Transverse colon (tissue), 4 donors: ENCODE measurements at places on chromosomes 6 and 20. TPM values are rescaled to one million over a fixed set of nuclear protein-coding genes. Genes with fewer than 3 reads are reported as not detected.

GSS gene
- total RNA-seq = 129 TPM

LAMA2 gene
- 12.3 TPM for total RNA-seq

EYS gene
- not detected for total RNA-seq

LINC00237 gene
- not detected for total RNA-seq

MTCH1 gene
- 123 TPM for total RNA-seq

CYP21A2 gene
- not detected for total RNA-seq

SMLR1 gene
- total RNA-seq = not detected

TRIM31 gene
- 96.0 TPM for total RNA-seq

DNA sequence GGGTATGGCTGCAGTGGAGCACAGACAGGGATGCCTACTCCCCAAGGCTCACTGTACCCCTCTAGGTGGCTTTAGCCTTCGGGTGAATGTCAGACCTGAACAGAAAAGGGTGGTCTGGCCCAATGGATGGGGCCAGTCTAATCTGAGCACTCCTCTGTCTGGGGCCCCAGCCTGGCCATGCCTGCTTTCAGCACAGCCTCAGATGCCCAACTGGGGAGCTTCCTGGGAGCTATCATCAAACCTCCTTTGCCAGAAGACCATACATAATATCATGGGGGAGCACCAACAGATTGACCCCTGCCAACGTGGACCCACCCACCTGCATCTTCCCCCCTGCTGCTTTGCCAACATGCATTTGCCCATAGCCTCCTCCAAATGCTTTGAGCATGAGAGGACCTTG is 454.1 kb upstream of the KHDRBS2 start:
- DNase-seq = no peak

- DNase-seq = no peak
Measured at GRCh38 chr20:24658920-24659660, 189.7 kb downstream of the SYNDIG1 start.

DNA sequence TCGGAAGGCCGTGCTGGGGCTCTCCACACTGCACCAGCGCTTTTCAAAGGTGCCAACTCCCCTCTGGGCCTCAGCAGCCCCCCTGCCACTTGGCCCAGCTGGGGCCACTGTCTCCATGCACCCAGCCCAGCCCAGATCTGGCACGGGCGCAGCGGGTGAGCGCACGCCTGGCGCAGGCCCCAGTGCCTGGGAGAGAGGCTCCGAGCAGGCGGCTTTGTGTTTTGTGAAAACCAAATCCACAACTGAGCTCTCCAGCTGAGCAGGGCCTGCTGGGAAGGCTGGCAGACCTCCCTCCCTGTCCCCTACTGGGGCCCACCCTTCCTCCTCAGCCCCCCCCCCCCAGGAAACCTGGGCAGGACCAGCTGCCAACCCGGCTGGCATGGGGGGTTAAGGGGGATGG is 17.0 kb downstream of the MDGA1 start:
- no peak for DNase-seq

DNA sequence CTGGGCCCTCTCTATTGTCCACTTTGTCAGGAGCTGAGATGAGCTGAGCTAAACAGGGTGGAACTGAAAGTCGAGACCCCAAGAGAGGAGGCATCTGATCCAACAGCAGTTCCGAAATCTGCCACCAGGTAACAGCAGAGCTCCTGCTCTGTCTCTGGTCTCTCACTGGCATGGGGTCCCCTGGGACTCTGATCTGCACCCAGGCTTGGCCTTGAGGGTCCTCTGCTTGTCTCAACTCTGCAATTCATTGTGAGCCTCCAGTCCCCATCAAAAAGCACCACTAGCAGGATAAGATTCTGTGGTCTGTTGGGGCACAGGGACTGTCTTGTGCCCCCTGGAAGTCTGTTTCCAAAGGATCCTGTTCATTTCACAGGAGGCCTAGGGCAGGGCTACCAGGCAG is 62.5 kb upstream of the TOP1 start:
- DNase-seq = no peak

- no peak for DNase-seq
Measured at GRCh38 chr6:37576336-37576737, 76.6 kb upstream of the CCDC167 start.

DNA sequence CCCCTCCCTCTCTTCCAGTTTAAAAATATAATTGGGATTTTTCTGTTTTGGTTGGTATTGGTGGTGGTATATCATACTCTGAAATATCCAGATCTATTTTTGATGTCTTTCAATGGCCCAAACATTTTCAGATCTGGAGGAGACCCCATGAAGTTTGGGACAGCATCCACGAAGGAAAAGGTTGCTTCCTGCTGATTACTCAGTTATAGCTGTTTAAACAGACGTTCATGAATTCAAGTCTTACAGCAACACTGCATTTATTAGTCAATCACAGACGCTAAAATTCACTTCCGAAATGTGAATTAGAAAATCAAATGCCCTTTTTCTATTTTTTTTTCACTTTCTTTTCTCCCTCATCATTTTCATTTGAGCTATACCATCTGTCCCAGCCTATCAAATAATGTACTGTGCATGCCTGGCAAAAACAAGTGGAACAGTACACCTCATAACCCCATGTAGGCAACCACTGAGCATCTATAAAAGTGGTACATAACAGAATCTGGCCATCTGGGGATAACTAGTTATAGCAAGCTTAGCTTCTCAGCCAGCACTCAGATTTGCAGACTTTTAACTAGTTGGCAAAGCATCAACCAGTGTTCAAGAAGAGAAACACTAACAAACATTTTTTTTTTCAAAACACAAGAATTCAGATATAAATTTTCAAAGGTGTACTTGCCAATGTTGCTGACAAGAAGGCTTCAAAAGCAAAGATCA is 124.5 kb downstream of the HIVEP2 start:
- no peak for DNase-seq

DNA sequence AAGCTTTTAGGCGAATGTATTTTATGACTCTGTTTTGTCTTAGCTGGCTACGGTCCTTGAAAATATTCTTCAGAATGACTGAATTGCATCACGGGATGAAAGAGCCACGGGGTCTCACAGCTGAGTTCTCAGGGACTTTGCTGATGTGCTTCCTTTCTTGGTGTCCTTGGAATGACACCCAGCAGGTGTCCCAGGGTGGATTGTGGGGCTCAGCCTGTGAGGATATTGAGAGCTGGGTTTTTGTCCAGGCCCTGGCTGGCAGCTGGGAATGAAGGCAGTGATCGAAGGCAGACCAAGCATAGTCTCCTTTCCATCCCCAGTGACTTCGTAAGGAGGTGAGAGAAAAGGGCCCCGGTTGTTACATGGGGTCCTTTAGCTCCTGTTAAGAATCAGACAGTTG is 18.8 kb upstream of the MAPK13 start:
- no peak for DNase-seq

GRCh38 chr6:125066964-125067363 is 86.6 kb upstream of the TPD52L1 start:
- no peak for DNase-seq

DNA sequence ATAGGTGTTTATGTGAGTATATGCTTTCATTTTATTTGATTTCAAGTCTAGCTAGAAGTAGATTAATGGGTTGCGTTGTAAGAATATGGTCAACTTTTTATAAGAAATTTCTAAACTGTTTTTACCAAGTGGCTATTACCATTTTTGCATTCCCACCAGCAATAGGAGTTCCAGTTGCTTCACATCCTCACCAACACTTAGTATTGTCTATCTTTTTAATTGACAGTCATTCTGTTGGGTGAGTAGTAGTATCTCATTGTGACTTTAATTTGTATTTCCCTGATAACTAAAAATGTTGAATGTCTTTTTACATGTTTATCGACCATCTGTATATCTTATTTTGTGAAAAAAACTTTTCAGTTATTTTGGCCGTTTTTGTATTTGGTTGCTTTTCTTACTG is 135.3 kb downstream of the AKAP7 start:
- no peak for DNase-seq

DNA sequence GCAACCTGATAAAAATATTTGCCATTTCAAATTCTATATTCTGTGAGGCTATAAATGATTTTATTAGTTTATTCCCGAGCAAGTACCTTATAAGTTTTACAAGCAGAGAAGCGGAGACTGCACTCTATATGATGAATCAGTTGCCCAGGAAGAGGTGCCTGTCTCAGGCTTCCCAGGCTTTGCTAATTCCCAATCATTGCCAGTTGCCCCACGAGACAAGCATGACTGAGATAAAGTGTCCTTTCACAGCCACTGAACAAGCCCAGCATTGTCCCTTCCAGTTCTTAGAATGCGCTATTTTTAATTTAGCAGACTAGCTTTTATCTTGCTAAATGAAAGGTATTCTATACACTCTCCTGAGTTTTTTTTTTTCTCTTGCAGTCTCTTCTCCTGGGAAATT is 260.7 kb downstream of the ALDH8A1 start:
- DNase-seq = no peak

DNA sequence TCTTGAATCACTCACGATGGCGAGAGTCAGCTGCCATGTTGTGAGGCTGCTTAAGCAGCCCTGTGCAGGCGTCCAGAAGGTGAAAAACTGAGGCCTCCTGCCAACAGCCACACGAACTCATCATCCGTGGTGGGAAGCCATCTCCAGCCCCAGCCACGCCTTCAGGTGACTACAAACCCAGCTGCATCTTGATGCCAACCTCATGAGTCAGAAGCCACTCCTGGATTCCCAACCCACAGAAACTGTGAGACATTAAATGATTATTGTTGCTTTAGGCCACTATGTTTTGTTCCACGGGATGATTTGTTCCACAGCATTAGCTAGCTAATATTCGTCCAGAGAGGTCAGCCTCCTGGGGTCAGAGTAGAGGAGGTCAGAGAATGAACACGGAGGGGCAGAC is 80.5 kb downstream of the SNX5 start:
- DNase-seq = peak; percentile 43

DNA sequence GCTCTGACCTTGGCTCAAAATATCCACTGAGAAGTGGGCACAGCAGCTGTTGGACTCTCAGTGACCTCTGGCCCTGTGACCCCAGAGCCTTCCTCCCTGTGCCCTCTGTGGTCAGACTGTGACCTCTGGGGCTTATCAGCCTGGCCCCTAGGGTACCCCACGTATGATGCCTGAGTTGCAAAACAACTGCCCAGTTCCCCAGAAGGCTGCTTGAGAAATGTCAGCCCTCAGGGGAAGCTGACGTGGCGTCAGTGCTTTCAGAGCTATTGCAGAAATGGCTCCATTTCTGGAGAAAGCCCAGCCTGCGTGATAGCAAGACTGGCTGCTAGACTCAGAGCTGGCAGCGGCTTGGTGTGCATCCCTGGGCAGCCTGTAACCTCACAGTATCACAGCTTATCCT is 31.5 kb upstream of the TGM2 start:
- peak; percentile 14 for DNase-seq

- no peak for DNase-seq
Measured at GRCh38 chr20:46353500-46354206, 45.4 kb upstream of the CDH22 start.

- DNase-seq = no peak
Measured at GRCh38 chr6:170039156-170040114, 251.4 kb downstream of the DLL1 start.

DNA sequence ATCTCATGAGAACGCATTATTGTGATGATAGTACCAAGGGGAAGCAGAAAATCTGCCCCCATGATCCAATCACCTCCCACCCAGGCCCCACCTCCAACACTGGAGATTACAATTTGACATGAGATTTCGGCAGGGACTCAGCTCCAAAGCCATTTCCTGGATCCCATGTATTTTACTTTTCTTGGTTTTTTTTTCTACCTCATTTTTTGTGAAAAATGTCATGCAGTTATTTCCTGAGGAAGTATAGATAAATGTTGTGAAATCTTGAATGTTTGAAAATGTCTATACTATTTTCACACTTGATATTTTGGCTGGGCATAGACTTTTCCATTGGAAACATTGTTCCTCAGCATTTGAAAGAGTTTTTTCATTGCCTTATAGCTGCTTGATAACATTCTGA is 9.1 kb upstream of the BRPF3 start:
- DNase-seq = no peak

GRCh38 chr20:63372971-63373885 is 12.1 kb upstream of the CHRNA4 start:
- no peak for DNase-seq

DNA sequence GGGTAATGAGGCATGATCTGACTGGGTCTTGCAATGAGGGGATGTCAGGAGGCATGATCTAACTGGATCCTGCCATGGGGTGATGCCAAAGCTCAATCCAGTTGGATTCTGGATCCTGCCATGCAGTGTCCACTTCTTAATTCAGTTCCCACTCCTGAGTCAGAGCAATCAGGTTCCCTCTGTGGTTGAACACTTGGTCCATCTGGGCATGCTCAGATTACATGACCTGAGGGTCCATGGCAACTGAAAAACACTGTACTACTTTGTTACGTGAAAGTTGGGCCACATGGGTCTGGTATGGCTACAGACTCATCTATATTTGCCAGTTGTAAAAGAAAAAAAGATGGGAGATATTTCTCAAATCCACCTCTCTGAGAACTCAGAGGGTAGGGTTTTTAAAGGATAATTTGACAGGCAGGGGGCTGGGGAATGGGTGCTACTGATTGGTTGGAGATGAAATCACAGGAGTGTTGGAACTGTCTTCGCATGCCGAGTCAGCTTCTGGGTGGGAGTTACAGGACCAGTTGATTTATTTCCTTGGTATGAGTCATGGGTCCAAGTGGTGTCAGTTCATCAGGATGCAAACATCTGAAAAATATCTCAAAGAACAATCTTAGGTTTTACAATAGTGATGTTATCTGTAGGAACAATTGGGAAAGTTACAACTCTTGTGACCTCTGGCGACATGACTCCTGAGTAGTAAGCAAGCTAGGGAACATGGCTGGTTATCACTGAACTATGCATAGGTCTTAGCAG is 21.6 kb downstream of the C6orf163 start:
- no peak for DNase-seq

GRCh38 chr6:45920819-45921511 is 94.7 kb downstream of the CLIC5 start:
- no peak for DNase-seq

- DNase-seq = no peak
Measured at GRCh38 chr6:3260772-3261517, 2.2 kb downstream of the PSMG4 start.

DNA sequence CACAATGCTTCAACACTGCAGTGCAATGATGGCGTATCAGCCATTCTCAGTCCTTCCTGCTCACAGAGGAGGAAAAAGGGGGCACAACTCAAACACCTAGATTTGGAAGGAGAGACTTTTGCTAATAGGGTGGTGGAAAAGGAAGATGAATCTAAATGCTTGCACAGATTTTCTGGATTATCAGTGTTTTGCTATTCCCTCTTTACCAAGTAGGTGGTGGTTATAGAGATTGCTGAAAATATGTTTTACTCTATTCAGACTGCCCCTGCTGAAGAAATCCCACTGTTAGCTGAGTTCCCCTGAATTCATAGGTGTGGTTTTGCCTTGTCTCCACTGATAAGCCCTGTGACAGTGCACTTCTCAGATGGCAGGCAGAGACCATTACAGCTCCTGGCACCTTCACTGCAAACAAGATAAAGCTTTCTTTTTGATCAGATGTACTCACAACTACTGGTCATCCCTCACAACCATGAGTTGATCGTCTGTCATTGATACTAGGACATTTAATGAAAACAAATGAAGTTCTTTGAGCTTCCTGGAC is 311.4 kb downstream of the KIF16B start:
- no peak for DNase-seq
